ENCODE measurements at places on chromosomes 2 and 18.

GRCh38 chr2:238127165-238128060 lies 11.1 kb upstream of the KLHL30 start:
- no peak for DNase-seq

DNA sequence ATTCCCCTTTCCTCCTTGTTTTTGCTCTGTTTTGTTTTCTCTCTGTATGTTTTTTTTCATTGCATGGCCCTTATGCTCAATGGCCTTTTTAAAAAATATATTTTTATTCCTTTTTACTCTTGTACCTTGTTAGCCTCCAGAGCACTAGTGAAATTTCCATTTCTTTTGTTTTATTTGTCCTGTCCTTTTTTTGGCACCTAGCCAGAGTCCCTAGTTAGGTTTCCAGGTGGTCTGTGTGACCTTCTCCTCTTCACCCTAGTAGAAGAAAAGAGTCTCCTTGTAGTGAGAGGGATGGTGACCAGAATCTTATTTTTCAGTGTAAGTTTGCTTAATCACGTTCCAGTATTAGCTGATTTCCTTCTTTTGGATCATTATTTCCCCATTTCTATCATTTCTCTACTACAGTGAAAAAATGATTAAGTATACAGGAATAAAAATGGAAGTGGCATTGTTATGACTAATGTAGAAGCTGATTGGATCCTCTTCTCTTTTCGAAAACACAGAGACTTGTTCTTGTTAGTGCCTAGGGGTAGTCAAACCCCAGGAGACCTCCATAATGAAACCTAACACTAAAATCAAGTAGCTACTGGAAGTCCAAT lies 65.9 kb downstream of the NBEAL1 start:
- no peak for DNase-seq

DNA sequence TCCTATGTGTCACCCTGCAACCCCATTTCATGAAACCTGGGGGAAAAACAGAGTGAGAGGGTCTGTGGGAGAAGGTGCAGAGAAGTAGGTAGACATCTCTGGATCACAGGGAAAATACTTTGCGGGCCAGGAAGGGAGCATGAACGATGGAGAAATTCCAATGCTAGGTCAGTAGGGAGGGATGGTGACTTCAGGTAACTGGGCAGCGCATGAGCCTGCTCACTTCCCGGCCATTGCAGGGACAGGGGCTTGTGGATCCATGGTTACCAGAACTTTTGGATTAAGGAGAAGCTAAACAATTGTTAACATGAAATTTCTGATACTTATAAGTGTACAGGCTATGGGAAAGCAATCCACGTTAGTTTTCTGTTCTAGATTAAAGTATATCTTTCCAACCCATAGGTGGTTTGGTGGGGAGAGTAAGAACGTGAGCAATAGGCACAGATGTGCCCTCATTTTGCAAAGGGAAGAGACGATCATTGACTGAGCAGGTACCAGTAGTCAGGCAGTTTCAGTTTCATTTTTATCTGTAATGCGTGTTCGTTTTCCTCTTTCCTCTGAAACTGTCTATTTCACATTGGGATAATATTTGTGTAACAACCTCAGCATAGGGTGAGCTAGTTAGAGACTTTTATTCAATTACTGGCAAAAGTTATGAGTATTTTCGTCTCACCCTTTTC lies 65.0 kb downstream of the NYAP2 start:
- DNase-seq = no peak

DNA sequence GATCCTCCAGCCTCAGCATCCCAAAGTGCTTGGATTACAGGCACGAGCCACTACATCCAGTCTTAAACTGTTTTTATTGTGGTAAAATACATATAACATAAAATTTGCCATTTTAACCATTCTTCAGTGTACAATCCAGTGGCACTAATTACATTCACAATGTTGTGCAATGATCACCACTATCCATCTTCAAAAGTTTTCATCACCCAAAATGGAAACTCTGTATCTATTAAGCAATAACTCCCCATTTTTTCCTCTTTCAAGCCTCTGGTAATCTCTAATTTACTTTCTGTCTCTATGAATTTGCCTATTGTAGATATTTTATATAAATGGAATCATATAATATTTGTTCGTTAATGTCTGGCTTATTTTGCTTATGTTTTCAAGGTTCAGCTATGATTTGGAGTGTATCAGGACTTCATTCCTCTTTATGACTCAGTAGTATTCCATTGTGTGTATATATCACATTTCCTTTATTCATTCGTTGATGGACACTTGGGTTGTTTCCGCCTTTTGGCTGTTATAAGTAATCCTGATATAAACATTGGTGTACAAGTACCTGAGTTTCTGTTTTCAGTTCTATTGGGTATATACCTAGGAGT lies 71.8 kb downstream of the GFPT1 start:
- DNase-seq = no peak

- no peak for DNase-seq
These were observed 659 bp downstream of the FAM210A start for GRCh38 chr18:13725566-13726231.

GRCh38 chr2:219525533-219526232 lies 11.4 kb downstream of the ASIC4 start:
- no peak for DNase-seq

DNA sequence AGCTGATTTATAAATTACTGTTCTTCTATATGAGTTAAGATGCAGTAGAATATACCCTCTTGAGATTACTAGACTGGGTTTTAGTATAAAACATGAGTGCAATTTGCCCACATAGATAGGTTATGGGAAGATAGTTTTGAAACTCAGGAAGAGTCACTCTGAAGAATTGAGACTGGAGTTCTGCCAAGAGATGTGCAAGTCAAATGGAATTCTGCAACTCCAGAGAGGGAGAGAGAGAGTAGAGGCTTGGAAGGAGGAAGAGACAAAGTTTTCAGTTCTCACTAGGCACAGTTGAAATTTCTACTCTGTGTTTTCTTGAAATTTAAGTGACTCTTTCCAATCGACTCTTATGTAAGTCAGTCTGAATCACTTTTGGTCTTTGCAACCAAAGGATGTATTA lies 878.8 kb downstream of the TSN start:
- DNase-seq = peak; percentile 3

- no peak for DNase-seq
These were observed 235.1 kb downstream of the GRB14 start for GRCh38 chr2:164386231-164386630.

GRCh38 chr2:200703127-200703925 lies 108.4 kb upstream of the BZW1 start:
- DNase-seq = no peak

DNA sequence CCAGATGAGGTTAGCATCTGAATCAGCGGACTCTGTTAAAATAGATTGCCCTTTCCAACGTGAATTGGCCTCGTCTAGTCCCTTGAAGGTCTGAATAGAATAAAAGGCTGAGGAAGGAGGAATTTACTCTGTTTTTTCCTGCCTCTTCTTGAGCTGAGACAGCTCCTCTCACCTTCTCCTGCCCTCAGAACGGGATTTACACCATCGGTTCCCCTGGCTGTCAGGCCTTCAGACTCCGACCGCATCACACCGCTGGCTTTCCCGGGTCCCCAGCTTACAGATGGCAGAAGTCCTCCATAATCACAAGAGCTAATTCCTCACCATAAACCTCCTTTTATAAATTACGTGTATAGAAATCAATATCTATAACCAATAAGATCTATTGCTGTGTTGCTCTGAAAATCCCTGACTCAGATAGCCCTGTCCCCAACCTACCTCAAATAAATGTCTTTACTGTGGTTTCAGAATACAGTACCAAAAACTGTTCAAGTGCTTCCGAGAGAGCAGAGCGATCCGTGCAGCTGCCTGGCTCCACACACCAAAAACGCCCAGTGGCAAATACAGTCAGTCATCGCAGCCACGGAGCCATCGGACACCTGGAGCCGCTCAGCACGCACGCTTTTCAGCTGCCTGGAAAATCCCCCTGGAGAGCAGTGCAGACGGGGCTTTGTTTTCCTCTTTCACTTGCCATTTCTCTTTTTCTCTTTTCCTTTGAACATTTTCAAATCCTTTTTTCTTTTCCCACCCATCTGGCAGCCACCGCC lies 196.9 kb downstream of the NRP2 start:
- no peak for DNase-seq

- DNase-seq = no peak
These were observed 73.5 kb downstream of the CHN1 start for GRCh38 chr2:174931724-174932123.

DNA sequence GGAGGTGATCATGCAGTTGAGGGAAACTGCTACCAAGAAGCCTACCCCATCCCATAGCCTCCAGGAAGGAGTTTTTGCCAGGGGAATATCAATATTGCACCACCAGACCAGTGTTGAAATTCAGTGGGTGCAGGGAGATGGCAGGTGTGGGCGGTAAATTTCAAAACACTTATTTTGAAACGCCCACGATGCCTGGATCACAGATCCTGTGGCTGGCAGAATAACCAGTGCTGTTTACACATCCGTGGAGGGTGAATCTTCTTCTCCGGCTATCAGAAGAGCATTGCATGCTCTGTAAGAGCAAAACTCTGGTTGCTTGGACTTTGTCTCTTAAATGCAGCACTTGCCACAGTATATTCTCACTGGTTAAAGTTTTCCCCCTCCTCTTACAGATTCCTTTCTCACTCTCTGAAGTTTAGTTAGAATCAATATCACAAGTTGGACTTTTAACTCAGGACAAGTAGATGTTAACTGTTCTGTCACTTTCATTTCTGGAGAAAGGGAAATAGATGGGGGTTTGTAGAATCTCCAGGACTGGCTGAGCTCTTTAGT lies 70.5 kb upstream of the ZCCHC2 start:
- DNase-seq = no peak

- peak; percentile 70 for DNase-seq
These were observed 37.5 kb upstream of the SLC38A11 start for GRCh38 chr2:164992818-164993217.

DNA sequence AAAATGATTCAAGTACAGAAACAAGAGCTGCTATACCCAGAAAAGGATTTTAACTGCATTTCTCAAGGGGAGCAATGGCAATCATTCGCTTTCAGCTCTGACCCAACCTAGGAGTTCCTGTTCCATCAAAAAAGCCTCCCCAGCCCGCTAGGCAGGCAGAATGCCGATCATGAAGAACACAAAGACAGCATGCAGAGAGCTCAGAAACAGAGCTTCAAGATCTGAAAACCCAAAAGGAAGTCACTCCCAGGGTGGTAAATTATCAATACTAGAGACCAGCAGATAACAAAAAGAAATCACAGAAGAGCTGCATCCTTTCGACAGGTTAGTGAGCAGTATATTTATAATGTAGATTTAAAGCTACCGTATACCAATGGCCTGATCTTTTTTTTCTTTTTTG lies 84.8 kb upstream of the CRIM1 start:
- no peak for DNase-seq

DNA sequence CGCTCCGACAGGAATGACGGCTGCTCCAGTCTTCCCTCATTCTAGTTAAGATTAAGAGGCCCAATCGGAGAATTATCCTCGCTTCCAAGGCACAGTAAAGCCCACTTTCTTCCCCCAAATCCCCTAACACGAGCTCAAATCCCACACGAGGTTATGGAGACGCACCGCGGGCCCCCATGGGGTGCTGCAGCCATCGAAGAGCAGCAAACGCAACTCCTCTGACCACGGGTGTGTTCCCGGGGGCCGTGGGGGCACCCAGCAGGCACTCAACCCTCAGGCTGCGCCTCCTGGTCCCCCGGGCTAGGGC lies 446 bp downstream of the COPS9 start:
- no peak for DNase-seq

DNA sequence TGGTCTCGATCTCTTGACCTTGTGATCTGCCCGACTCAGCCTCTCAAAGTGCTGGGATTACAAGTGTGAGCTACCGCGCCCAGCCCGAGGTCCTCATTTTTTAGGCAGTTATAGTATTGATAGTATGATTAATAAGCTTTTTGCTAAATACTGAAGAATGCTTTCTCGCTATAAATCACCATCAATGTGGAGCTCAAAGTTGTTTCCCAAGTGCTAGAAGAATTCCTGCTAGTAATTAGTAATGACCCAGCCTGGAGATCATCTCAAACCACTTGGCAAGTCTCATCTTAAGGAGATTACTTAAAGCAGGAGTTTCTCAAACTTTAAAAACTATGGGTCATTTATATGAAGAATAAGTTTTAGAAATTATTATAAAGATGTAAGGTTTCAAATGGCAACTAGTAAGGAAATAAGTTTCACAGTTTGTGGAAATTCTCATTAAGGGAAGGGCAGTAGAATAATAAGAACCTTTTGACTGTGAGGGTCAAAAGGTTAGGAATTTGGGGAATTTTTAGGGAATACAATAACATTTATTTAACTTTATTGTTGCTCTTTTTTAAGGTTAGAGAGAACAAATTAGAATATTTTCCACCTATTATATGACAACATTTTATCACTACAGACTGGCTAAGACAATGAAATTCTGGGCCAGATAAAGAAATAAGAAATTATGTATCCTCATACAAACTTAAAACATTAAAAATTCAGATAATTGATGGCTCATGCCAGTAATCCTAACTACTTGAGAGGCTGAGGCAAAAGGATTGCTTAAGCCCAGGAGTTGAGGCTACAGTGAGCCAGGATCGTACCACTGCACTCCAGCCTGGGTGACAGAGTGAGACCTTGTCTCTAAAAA lies 148.6 kb upstream of the MAP3K20 start:
- DNase-seq = no peak

- no peak for DNase-seq
These were observed 16.4 kb downstream of the EPC2 start for GRCh38 chr2:148660999-148661398.

DNA sequence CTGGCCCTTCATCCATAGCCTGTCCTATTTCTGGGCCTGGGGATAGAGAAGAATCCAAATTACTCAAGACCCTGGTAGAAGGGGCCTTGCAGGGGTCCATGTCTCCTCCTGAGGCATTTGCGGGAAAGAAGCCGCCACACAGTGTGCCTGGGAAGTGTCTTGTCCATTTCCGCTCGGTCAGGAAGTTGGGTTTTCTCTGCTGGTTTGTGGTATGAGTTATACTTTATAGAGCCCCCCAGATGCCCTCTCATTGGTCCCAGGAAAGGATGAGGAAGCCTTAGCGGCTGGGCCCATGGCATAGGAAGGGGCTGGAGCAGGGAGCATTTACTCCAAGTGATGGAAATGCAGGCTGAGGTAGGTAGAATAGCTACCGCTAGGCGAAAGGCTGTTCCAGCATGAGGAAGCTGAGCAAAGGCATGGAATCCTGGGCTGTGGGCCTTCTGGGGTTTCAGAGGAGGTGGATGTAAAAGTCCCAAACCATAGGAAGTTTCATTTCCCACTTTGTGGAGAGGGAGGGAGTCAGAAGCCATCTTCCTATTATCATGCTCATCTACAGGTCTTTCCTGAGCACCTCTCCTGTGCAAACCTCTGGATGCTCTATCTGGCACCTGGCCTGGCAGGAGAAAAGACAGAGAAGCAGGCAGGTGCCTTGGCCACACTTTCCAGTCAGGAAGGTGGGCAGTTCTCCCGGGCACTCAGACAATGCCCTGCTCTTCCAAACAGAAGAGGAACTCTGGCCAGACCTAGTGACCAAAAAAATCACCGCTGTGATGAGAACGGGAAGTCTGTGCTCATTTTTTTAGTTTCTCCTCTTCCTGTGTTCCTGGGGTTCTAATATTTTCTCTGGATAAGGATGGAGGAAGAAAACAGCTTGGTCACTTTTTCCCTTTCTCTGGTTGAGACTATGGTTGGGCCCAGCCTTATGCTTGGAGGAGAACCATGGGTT lies 2.6 kb upstream of the CD207 start:
- DNase-seq = no peak

- no peak for DNase-seq
These were observed 2.3 kb upstream of the GTF3C3 start for GRCh38 chr2:196801674-196802261.

All from epithelial cell of prostate (primary cell).